ENCODE measurements at places on chromosomes 6 and 20. TPM values are rescaled to one million over a fixed set of nuclear protein-coding genes. Genes with fewer than 3 reads are reported as not detected.

The CFAP206 gene
- total RNA-seq, result not detected

The TGM3 gene
- total RNA-seq, result not detected

The GMEB2 gene
- total RNA-seq, result 16.9 TPM

The TRIM10 gene
- total RNA-seq, result not detected

The C6orf15 gene
- not detected for total RNA-seq

The C4A gene
- total RNA-seq, result 4.6 TPM

The CLVS2 gene
- total RNA-seq, result not detected

The COL9A1 gene
- not detected for total RNA-seq

The ASXL1 gene
- total RNA-seq, result 169 TPM

The ZNF831 gene
- total RNA-seq, result 4.0 TPM

The FAM217A gene
- not detected for total RNA-seq

The TFAP2C gene
- not detected for total RNA-seq

The PXDC1 gene
- total RNA-seq, result 3.8 TPM

The ZNF318 gene
- 135 TPM for total RNA-seq

The EEF1A2 gene
- total RNA-seq, result 1.6 TPM

The MATN4 gene
- total RNA-seq, result not detected

The SLC12A5 gene
- not detected for total RNA-seq

The EPPIN gene
- total RNA-seq, result not detected

The SLA2 gene
- 0.67 TPM for total RNA-seq

The SLC17A4 gene
- total RNA-seq, result not detected

The MEA1 gene
- 48.3 TPM for total RNA-seq

The HRH3 gene
- total RNA-seq, result not detected

The CNR1 gene
- 4.4 TPM for total RNA-seq

The TREM1 gene
- not detected for total RNA-seq

The ZBTB22 gene
- total RNA-seq, result 31.6 TPM

The MRAP2 gene
- not detected for total RNA-seq

The VNN1 gene
- total RNA-seq, result not detected

The SLC16A10 gene
- total RNA-seq, result 0.02 TPM

The NOTCH4 gene
- 4.0 TPM for total RNA-seq

The C20orf96 gene
- 5.3 TPM for total RNA-seq

The DEFB113 gene
- total RNA-seq, result not detected

The SLC35B3 gene
- 13.3 TPM for total RNA-seq

The TSHZ2 gene
- 1.5 TPM for total RNA-seq

The CALHM5 gene
- not detected for total RNA-seq

The SMOC2 gene
- total RNA-seq, result not detected

The HTR1E gene
- total RNA-seq, result not detected

The PLA2G7 gene
- 0.51 TPM for total RNA-seq

The TUBB2B gene
- total RNA-seq, result not detected

The OLIG3 gene
- total RNA-seq, result not detected

The DDX39B gene
- 484 TPM for total RNA-seq

The EMILIN3 gene
- total RNA-seq, result not detected

The REM1 gene
- total RNA-seq, result not detected

The SEMG1 gene
- not detected for total RNA-seq

The TMEM244 gene
- total RNA-seq, result not detected

The PDE7B gene
- 1.8 TPM for total RNA-seq

The GID8 gene
- total RNA-seq, result 40.9 TPM

The SLC22A23 gene
- total RNA-seq, result 0.24 TPM
